Ecto neural progenitor cell (in vitro differentiated cells): ENCODE measurements at places on chromosomes 12 and 14.
A peak's percentile ranks its signal among the peaks of the same experiment; 100 is the strongest.

GRCh38 chr12:115320967-115321366 lies 637.0 kb upstream of the TBX3 start:
- DNase-seq = no peak

- no peak for DNase-seq
These were observed 165.5 kb upstream of the DIO3 start for GRCh38 chr14:101395779-101396178.

DNA sequence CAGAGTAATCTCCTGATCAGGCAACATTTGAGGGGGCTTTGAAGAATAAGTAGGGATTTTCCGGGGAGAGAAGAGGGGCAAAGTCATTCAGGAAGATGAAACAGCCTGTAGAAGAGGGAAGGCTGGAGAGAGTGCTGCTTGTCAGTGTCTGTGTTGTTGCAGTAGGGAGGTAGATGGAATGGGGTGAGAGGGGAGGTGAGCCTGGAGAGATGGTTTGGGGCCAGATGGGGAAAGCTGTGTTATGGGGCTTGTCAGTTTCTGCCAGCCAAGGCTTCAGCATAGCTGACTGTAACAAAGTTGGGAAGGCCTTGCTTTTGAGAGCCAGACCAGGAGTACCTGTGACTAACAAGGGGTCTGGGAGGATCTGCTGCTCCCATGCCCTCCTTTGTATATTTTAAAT lies 18.0 kb downstream of the BICD1 start:
- no peak for DNase-seq

DNA sequence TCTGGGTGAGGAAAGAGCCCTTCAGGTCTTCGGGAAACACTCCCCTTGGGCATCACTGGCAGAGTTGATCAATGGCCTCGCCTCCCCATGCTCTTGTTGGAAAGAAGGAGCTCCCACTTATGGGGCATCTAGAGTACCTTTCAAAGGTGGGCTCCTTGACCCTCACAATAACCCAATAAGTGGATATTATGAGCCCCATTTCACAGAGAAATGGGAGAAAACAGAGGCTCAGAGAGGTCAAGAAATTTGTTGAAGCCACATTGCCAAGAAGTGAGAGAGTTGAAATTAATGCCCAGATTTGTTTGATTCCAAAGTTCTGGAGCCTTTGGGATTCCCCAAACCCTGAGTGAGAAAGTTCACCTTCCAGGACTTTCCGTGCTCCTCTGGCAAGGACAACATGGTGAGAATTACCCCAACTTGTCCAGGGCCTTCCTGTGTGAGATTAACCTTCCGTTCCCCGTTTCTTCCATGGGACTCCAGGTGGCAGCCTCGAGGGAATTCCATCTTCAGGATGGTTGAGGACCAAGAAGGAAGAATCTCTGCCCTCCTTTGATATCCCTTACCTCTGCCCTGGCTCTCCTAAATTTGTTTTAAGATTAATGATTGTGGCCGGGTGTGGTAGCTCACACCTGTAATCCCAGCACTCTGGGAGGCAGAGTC lies 7.5 kb upstream of the CHD4 start:
- DNase-seq = peak; percentile 52

DNA sequence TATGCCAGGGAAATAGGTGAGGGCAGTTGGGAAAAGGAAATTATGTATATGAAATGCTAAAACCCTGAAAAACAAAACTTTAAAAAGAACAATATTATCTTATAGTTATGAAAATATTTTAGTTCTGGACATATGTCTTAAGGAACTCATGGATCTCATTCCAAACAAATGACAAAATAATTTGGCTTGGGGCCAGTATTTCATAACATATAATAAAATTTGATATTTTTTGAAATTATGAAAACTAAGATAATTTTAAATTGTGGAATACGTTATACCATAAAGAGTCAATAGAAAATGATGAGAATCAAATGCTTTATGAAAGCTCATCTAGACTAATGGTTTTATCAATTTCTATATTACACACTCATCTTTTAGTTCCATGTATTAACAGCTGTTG lies 173.8 kb upstream of the DCN start:
- no peak for DNase-seq

- DNase-seq = peak; percentile 65
These were observed 16.1 kb upstream of the KRT8 start for GRCh38 chr12:52920937-52921336.

DNA sequence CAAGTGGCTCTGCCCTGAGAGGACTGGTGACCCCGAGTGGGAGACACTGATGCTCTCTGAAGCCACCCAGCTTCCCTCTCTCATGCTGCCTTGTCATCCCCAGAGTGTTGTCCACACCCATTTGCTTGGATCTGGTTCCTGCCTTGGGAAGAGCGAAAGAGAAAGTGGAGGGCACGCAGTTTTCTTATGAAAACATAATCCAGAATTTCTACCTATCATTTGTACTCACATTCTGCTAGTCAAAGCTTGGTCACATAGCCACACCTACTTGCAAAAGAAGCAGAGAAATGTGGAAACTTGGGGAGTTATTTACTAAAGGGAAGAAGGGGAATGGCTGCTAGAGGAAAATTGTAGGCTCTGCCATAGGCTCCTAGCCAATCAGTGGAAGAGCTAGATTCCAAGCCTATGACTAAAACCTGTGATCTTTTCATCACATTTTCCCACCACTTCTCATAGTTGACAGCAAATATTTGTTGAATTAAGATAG lies 326.3 kb downstream of the ZFP36L1 start:
- no peak for DNase-seq

- no peak for DNase-seq
These were observed 65.2 kb downstream of the PAPOLA start for GRCh38 chr14:96567289-96567899.

DNA sequence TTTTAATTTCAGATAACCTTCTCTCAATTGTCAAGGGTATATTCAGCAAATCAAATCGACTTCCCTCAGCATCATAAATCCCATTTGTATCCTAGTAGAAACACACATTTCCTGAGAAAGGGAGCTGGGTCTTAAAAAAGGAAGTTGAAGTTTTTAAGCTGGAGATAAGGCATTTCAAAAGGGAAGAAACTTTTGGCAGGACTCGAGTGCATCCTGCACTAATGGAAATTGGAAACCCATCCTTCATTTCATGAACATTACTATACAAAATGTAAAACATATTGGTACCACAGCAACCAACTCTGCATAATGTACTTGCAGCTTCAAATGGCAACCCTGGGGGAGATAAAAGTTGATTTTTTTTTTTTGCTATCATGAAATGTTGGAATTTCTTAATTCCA lies 23.7 kb upstream of the TMCC3 start:
- DNase-seq = no peak

DNA sequence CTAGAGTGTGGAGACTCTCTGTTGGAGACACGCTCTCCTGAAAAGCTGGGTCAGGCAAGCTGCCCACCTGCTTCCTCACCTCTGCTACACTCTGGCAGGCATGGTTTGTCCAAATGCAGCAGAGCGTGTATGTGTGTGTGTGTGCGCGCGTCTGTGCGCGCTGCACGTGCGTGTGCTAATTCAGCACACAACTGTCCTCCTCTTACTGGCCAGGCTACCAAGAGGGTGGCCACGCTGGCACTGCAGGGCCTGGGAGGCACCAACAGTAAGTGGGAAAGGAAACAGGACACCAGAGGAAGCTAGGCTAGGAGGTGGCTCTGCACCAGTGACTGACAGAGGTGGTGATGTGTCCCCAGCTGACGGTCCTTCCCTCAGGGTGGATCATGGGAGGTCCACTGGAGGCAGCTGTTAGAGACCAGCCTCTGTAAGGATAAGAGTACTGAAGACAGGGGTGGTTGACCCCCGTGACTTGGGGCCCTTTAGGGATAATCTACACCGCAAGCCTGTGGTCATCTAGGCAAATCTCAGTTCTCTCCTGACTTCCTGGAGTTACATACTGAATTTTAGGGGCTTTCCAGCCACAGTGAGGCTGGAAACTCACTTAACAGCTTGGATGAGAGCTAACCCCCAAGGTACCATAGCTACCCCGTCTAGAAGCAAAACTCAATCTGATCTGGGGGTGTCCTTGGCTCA lies 15.6 kb upstream of the TFCP2 start:
- DNase-seq = no peak

GRCh38 chr12:47775100-47775911 lies 2.3 kb downstream of the SLC48A1 start:
- no peak for DNase-seq

DNA sequence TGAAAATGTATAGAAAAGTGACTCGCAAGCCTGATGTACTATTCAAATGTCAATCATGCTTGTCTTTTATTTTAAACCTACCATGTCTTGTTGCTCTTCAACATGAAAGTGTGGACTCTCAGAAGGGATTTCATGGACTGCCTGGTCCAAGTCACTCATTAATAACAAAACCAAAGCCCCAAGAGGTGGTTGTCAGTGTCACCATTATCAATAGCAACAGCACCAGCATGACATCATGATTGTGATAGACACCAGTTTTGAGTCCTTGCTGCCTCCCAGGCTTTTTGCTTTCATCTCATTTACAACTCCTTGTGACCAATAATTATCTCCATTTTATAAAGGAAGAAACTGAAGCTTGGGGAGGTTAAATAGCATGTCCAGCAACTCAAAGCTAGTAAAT lies 112.0 kb upstream of the TMPO start:
- DNase-seq = no peak

GRCh38 chr12:94561943-94562411 lies 88.4 kb downstream of the TMCC3 start:
- no peak for DNase-seq

- peak; percentile 69 for DNase-seq
These were observed 107.3 kb downstream of the CRADD start for GRCh38 chr12:93784339-93785086.

- DNase-seq = no peak
These were observed 101.9 kb downstream of the PAPLN start for GRCh38 chr14:73339206-73339605.

GRCh38 chr12:19277711-19278110 lies 148.2 kb downstream of the PLEKHA5 start:
- DNase-seq = no peak

- peak; percentile 81 for DNase-seq
These were observed 515 bp upstream of the ABCC9 start for GRCh38 chr12:21941506-21942376.

GRCh38 chr12:106841510-106842302 lies 67.2 kb downstream of the RIC8B start:
- DNase-seq = no peak

DNA sequence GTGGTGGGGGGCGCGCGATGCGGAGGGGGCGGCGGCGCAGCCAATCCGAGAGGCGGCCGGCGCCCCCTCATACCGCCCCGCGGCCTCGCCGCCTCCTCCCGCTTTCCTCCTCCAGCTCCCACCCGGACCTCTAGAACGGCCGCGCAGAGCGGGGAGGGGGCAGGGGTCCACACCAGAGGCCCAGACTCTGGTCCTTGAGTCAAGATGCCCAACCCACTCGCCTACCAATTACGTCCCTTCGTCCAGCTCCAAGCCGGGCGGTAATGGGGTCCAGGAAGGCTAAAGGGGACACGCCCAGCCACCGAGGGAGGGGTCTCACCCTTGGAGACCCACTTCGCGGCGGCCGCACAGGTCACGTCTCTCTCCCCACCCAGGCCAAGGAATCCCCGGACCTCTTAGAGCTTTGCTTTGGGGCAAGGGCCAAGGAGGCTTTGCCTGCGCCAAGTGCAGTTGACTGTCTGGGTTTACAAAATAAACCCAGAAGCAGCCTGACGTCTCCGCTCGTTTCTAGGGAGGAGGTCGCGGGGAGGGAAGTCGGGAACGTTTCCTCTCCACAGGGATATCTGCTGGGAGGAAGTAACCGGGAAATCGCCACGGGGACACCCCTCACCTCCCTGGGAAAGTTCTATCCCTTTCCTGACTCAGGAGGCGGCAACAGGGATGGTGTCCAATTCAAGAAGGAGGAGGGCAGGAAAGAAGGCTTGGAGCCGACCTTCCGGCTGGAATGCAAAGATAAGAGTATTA lies 394 bp upstream of the AMIGO2 start:
- DNase-seq = peak; percentile 85

GRCh38 chr12:124878795-124879516 lies 15.3 kb upstream of the SCARB1 start:
- no peak for DNase-seq

DNA sequence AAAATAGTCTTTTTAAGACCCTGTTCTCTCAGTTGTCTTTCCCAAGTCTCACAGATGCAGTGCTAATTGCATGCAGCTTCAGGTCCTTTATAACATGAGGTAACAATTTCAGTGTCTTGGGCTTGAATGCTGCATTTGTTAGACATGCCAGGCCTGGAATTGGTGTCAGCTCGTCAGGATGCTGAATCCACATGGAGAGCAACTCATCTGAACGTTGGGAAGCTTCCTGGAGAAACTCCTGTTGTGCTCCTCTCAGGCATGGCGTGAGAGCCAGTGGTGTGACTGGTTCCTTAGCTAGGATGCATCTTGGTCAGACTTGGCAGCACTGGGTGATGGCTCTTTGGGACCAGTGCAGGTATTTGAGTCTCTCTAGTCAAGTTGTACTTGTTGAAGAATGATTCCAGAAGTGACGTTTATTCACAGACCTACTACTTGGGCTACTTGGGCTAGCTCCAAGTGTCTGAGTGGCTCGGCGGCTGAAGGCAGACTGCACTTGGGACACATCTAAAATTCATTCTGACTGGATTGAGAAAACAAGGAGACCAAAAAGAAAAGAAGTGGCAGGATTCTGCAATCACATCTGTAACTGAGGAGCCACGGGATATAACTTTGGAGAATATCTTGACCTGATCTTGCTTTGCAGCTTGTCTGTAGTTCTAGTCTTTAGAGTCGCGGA lies 134.8 kb upstream of the ARHGAP5 start:
- no peak for DNase-seq
